NCI-H2081 treated with DMSO at 0.1 percent for 48 hours (cell line): ENCODE measurements at places on chromosomes 12 and 14.

DNA sequence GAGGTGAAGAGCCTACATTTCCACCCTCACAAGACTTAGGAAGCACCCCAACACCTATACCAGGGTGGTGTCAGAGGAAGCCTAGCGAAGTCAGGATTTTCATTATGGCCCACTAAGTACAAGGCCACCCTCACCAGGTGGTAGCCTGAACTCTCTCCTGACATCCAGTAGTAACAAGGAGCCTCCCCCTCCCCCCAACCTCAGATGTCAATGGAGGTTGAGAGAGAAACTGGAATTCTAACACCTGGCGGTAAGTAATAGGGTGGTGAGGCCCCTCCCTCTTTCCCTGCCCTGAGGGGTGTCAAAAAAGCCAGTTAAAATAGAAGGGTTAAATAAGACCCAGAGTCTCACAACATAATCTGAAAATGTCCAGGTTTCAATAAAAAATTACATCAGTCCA lies 37.6 kb downstream of the SINHCAF start:
- no peak for DNase-seq

DNA sequence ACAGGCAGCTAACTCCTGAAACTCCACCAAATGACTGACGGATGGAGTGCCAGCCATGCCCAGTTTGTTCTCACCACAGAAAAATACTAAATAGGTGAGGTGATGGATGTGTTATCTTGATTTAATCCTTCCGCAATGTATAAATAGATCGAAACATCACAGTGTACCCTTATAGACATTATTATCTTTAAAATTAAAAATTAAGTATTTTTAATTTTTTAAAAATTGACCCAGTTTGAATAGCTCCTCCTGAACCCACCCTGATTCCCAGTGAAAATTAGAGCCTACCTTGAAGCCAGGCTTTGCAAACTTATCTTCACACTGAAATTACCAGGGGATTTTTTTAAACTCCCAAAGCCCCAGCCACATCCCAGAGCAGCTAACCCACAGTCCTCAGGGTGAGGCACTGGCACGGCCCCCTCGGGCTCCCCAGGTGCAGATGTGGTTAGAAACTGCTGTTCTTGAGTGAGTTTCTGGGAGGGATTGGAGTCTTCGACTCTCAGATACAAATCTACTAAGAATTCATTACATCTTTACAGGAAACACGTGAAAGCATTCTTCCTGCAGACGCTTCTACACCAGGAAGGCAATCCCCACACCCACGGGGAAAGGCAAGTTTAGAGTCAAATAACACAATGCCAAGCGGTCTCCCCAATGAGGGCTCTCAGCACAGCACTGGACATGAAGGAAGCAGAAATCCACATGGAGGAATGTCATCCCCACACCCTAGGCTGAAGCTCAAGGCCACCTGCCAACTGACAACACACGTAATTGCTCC lies 126.4 kb downstream of the RIMBP2 start:
- DNase-seq: no peak

GRCh38 chr14:82740547-82740946 lies 1206.9 kb upstream of the SEL1L start:
- DNase-seq: no peak

- DNase-seq: no peak
These were observed 4.2 kb upstream of the HRK start for GRCh38 chr12:116885491-116885890.
